ENCODE measurements at places on chromosomes 4 and X. TPM values are rescaled to one million over a fixed set of nuclear protein-coding genes. Genes with fewer than 3 reads are reported as not detected.

GRCh38 chrX:7316887-7317286 is 168.9 kb upstream of the PUDP start:
- H3K27me3 ChIP-seq = no peaks in the 10 kb centered on the region
- H3K36me3 ChIP-seq = peaks cover 1% of the 10 kb centered on the region
- H3K27ac ChIP-seq = no peak overlapping the region

- H3K4me3 ChIP-seq = no peak overlapping the region
- no peaks in the 10 kb centered on the region for H3K27me3 ChIP-seq
- peaks cover 8% of the 10 kb centered on the region for H3K4me1 ChIP-seq
- no peak overlapping the region for H3K27ac ChIP-seq
- no peaks in the 10 kb centered on the region for H3K36me3 ChIP-seq
Measured at GRCh38 chr4:113955411-113955810, 24.0 kb downstream of the ARSJ start.

DNA sequence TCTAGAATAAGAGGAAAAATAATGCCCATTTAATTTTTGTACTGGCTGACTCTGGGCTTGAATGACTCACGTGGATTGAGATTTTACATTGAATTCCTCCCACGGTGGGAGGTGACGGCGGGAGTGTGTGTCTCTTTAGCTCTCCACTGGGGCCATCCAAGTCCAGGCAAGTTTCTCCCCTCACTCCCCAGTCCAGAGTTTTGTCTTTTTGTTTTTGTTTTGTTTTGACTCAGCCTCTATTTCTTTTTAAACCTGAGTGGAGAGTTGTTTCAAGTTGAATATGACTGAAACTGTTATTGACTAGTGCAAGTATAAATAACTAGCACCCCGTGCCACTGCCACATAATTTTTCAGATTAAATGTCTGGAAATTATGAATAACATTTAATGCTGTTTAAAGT is 13.6 kb downstream of the CHST7 start:
- H3K27ac ChIP-seq = peak overlapping the region; percentile 13
- no peaks in the 10 kb centered on the region for H3K36me3 ChIP-seq
- no peak for DNase-seq
- no peaks in the 10 kb centered on the region for H3K27me3 ChIP-seq
- H3K4me3 ChIP-seq = peak overlapping the region; percentile 27

Gene ZNF157
- total RNA-seq = 1.0 TPM

Gene FAM133A
- total RNA-seq = not detected

DNA sequence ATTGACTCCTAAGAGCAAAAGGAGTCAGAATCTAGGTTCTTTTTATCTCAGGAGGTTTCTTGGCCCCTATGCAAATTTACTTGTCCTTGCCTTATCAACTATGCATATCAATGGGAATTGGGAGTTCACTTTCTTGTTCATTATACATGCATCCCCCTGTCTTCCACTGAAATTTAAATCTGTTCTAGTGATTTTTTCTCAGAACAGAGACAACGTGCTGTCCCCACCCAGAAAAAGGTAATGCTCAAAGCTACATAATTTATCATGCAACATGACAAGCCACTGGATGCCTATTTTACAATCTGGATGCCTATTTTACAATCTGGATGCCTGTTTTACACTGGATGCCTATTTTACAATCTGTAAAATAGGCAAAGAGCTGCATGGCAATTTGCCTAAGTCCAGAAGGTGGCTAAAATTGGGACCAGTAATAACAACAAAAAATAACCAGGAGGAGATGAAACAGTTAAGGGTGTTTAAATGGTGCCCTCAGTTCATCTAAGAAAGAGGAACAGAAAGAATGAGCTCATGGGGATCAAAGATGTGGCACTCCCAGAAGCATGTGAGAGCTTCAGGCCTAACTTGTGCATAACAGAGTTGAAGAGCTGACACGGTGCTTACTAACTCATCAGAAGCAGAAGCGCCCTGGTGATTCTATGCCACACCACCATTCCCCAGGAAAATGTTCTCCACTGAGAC is 537.8 kb upstream of the BOD1L1 start:
- peaks cover 3% of the 10 kb centered on the region for H3K4me1 ChIP-seq
- no peaks in the 10 kb centered on the region for H3K27me3 ChIP-seq
- H3K4me3 ChIP-seq = no peak overlapping the region
- H3K27ac ChIP-seq = no peak overlapping the region
- DNase-seq = no peak

DNA sequence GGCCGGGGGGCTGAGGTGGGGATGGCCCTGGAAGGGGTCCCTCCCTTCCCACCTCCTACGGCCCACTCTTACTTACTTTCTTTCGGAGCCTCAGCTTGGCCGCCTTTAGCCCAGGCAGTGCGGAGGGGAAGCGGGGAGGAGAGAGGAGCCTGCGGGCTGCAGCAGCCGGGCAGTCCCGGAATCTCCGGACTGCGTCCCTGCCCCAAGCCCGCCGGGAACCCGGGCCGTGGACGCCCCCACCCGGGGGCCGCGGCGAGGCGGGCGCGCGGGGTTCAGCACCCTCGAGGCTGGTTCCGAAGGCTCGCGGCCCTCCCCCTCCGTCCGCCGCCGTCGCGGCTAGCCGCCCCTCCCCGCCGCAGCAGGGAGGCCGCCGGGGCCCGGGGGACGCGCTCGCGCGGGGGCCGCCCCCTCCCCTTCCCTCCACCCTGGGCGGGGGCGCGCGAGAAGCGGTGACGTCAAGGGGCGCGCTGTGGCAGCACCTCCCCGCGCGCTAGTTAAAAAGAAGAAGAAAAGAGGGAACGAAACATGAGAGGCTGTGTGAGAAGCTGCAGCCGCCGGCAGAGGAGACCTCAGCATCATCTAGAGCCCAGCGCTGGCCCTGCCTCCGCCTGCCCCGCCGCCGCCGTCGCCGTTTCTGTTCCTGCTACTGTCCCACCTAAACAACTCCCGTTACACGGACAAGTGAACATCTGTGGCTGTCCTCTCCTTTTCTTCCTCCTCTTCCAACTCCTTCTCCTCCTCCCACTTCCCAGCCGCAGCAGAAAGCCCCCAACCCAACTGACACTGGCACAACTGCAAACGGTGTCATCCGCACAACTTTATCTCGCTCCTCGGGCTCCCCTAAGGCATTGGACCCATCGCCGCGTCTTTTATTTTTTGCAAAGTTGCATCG is at the start of gene HHIP:
TSS of gene HHIP (plus strand) at position 526 of the 892 bp plus-strand sequence. CDS start 520 bp downstream, outside the sequence.
- peaks cover 2% of the 10 kb centered on the region for H3K36me3 ChIP-seq
- peaks cover 46% of the 10 kb centered on the region for H3K27me3 ChIP-seq
- H3K4me3 ChIP-seq = peak within 1 kb of the TSS; percentile 77
- peak; percentile 25 for DNase-seq
- no peak within 1 kb of the TSS for H3K27ac ChIP-seq
- H3K4me1 ChIP-seq = peaks cover 15% of the 10 kb centered on the region

All from activated naive CD4-positive, alpha-beta T cell treated with anti-CD3 and anti-CD28 coated beads for 36 hours (primary cell).